SJSA1 (cell line): ENCODE measurements at places on chromosomes 3 and 15. TPM values are rescaled to one million over a fixed set of nuclear protein-coding genes. Genes with fewer than 3 reads are reported as not detected.
A peak's percentile ranks its signal among the peaks of the same experiment; 100 is the strongest.

NR2E3 gene
- total RNA-seq, result not detected in 2 replicates

DNA sequence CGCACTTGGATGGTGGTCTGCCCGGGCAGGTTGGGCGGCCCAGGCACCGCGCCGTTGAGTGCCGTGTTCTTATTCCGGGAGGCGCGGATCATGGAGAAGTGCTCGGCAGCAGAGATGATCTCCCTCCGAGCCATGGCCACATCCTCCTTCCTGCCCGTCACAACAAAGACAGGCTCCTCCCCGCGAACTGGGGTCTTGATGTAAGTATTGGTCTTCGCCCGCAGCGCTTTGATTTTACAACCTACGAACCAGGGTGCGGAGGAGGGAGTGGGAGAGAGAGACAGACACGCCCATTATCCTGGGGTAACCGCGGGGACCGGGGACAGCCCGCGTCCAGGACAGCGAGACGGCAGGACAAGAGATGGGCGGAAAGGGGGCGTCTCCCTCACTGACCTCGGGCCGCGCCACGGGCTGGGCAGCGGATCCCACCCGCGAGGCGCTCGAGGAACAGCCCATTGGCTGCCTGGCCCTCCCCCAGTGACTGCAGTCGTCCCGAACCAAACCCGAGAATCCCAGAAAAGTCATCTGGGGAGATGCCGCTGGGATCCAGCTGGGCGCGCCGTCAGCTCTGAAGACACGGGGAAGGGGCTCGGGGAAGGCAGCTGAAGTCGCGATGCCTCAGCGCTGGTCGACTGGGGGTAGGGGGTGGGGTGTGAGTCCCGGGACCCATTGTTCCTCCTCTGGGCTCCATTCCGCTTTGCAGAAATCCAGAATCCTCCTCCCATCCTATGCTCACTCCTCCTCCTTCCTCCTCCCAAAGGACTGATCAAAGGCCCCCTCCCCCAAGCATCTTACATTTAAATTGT, 1.2 kb downstream of the MEX3B start:
- peak; percentile 72 for DNase-seq

DNA sequence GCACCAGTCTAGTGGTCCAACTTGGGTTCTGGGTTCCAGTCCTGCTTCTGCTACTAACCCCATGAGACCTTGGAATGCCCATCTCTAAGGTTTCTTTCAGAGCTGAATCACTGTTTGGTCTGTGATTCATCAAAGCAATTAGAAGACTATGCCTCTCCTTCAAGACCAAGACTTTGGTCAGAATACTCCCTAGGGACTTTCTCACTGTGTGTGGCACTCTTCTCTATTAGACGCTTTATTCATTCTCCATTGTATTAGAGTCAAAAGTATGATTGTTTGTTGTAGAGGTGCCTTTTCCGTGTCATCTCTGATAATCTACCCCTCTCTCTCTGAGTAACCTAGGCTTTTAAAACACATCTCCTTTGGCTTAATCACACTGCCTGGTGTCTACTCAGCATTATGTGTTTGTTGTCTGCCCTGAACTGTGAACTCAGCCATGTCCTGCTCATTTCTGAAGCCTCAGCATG, 90.5 kb downstream of the LPP start:
- DNase-seq, result peak; percentile 75

- DNase-seq, result no peak
Measured at GRCh38 chr3:88691081-88691480, 416.3 kb upstream of the EPHA3 start.

UCN2 gene
- 10.1 and 12.1 TPM in 2 replicates for total RNA-seq
